ENCODE measurements at places on chromosomes 4 and X.
A peak's percentile ranks its signal among the peaks of the same experiment; 100 is the strongest.

DNA sequence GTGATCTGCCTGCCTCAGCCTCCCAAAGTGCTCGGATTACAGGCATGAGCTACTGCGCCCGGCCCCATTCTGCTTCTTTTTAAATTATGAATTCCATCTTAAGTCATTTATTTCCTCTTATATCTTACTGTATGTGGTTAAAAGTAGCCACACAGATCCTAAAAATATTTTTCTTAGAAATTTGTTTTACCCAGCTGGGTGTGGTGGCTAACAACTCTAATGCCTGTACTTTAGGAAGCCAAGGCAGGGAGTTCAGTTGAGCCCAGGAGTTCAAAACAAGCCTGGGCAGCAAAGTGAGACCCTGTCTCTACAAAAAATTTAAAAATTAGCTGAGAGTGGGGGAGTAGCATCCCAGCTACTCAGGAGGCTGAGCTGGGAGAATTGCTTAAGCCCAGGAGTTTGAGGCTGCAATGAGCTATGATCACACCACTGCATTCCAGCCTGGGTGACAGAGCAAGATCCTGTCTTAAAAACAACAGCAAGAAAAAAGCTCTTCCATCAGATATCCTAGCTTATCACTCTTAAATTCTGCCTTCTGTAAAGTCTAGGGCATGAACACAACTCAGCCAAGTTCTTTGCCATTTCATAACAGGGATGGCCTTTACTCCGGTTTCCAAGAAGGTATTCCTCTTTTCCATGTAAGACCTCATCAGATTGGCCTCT lies 15.1 kb upstream of the AFF1 start:
- no peak for DNase-seq

DNA sequence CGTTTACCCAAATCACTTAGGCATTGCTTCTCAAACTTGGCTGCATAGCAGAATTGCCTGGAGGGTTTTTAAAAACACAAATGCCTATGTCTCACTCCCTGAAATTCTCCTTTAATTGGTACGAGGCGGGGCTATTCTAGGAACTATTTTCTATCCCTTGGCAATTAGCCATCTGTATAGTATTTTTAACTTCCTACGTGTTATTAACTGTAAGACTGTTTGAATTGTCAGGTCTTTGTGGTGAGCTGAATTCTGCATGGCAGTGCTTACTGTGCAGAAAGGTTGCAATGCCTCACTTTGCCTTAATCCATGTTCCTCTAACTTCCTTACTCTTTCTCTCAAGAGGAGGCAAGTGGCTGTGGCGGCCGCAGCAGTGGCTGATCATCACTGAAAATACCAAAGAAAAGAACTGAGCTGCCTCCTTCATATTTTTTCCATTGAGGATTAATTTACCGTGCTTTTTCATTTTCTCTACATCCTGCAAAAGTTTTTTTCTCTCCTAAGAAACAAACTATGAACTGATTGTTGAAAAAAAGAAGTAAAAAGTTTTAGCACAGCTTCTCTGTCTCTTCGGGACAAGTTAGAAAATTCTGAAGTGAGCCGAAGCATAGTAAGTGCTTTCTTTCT lies at the start of gene SHROOM3:
Gene SHROOM3 (plus strand): TSS at position 329 of the 627 bp plus-strand sequence. CDS start 824 bp downstream, outside the sequence.
- DNase-seq = no peak

- DNase-seq = no peak
Measured at GRCh38 chrX:46620505-46620904, 46.9 kb downstream of the CHST7 start.

DNA sequence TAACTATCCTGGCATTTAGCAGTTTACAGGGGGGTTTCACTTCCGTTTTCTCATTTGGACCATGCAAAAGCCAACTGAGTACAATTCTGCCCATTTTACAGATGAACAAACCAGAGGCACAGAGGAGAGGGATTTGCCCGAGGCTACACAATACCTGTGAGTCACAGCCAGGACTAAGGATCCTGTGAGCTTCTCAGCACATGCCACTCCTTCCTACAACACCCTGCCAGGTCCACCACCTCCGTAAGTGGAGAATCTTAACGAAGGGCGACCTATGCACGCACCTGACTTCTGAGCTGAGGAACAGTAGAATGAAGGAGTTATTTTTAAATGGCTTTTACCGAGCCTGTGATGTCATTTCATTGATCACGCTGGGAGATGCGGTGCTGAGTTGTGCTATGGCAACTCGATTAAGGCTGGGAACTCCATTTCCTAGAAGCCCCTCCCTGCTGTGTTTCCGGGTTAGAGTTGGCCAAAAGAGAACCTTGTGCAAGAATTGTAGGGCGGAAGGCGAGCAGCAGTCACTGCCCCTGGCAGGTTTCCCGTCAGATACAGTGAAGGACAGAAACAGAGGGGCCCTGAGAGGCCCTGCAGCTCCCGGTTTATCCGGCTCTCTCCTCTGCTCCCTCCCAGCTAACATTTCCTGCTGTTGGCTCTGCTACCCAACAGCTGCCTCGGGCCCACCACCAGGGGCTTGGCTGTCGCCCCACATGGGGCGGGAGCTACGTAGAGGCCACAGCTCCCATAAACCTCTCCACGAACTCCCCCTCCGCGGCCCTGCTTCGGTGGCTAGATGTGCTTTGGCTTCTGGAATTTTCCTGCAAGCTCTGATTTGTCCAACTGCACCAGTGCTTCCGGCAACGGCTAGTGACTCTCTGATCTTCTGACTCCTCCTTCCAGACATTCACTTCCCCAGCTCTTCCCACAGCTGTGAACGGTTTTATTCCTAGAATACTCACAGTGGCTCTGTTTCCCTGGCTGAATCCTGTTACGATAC lies 75.1 kb upstream of the USP9X start:
- peak; percentile 53 for DNase-seq

DNA sequence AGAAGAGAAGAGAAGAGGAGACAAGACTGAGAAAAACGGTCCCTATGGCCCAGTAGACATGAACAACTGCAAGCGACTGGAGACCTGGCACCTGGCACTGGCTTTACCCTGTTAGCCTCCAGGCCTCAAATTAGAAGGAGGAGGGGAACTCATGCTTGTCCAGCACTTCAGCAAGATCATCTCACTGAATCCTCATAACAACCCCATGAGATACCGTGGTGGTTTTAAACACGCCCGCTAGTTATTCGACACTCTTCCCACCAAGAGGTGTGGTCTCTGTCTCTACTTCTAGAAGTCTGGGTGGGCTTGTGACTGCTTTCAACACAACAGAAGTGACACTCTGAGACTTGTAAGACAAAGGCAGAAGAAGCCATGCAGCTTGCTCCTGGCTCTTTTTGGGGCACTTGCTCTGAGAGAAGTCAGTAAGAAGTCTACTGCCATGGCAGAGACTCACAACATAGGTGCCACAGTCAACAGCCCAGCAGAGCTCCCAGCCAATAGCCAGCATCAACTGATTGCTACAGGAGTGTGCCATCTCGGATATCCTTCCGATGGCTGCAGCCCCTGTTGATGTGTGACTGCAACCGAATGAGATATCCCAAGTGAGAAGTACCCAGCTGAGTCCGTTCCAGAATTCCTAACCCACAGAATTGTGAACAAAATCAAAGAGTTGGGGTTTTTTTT lies 34.0 kb upstream of the BCOR start:
- DNase-seq = no peak
